ENCODE measurements at places on chromosomes 6 and 20.

- DNase-seq, result no peak
These were observed 5.6 kb downstream of the TRAM2 start for GRCh38 chr6:52571099-52571755.

DNA sequence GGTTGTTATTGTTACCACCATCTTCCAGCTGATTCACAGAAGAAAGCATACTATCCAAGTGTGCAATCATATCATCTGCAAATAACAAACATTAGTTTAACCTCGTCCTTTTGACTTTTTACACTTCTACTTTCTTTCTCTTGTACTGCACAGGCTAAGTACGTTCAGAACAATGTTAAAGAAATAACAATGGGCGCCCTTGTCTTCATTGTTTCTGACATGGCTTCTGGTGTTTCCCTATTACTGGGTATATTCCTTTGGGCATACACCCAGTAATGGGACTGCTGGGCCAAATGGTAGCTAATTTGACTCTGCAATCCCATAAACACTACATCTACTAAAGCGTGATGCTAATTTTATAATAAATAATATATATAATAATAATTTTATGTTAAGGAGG lies 146.7 kb downstream of the GJA10 start:
- DNase-seq, result no peak

GRCh38 chr6:110307368-110307767 lies 50.8 kb downstream of the METTL24 start:
- DNase-seq, result no peak

DNA sequence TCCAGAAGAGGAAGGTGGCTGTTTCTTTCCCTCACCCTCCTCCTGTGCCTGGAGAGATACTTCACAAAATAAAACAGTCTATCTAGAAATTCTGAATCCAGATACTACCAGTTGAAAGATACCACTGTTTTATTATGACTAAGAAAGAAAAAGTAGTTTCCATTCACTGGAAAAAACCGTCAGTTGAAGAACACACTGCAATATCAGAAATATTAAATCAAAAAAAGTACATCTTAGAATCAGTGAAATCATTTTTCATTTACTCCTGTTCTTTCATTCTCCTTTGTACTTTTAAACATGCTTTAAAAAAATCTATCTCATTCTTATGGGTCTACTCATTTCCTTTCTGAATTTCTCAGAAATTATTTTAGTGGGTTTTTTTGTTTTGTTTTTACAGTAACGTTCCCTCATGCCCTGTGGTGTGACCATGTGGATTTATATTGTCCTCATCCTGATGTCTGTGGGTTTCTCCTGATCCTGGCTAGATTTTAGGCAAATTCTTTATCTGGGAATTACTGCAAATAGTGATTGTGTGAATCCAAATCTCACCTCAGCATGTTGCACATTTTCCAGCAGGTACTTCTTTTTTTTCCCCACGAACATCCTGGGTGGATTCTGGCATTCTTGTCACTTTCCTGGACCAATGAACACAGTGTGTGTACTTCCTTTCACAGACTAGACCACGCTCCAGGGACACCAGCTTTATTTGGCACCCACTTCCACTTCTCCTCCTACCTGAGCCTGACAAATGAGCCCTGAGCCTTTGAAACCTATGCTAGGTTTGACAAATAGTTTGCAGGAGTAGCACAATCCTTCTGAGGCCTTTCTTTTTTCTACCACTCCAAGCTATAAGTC lies 114.0 kb upstream of the LAMP5 start:
- no peak for DNase-seq

DNA sequence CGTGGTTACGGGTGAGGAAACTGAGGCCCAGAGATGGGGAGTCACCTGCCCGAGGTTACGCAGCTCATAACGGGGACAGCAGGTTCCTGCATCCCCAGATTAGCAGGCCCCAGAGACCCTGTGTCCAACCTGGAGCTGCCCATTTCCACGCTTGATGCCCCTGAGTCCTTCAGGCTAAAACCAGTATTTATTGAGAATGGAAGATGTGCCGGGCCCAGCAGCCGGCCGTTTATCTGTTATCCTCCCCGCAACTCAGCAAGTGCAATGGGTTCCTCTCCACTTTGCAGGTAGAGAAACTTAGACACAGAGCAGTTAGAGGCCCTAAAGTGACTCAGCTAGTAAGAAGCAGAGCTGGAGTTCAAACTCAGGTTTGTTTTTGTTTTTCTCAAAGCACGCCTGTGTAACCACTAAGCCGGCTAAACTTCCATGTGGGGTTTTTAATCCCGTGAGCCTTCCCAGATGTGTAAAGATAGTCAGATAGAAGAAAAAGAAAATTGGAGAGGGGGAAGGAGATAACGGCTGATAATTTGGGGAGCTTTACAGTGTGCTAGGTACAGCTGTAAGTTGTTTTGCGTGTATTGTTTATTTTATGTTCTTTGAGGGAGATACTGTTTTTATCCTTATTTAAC lies 775 bp downstream of the PFDN4 start:
- no peak for DNase-seq

- no peak for DNase-seq
These were observed 192.6 kb upstream of the CITED2 start for GRCh38 chr6:139567095-139567494.

DNA sequence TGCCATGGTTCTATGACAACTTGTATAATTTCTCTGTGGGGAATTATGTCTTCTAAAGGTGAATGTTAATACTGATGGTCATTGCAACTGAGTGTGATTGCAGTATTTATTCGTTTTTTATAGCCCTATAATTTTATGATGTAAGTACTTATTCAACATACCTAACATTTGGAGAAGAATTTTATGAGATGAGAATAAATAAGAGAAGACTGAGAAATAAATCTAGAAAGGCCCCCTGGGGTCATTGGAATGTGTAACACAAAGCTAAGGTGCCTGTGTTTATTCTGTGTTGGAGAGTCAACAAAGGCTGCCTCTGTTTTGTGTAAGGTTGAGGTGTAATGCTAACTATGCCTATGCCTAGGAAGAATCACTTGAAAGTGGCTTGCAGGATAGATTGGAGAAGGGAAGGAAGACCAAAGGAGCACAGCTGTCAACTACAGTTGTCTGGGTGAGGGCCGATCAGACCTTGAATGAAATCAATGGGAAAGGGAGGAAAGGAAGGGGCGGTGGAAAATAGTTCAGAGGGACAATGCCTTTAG lies 1076.7 kb downstream of the KIF16B start:
- DNase-seq, result no peak

Data from stimulated activated CD4-positive, alpha-beta T cell treated with anti-CD3 and anti-CD28 coated beads, Interleukin-15, amount 100 ng/mL, for 48 hours (primary cell).